ENCODE measurements at places on chromosomes 3 and 15. TPM values are rescaled to one million over a fixed set of nuclear protein-coding genes. Genes with fewer than 3 reads are reported as not detected.

DNA sequence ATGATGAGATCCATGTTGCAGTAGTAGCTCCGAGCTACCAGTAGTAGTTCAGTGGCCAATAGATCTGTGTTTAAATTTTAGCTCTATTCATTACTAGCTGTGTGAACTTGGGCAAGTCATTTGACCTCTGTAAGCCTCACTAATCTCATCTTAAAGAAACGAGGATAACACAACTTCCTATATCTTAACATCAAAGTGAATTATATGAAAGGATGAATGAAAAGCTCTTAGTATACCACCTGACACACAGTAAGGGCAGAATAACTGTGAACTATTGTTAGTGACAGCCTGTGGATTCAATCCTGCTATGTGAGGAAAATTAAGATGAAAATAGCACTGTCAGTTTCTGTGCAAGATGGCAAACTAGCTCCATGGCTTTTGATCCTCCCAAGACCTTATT, 114.5 kb upstream of the PHLDB2 start:
- H3K27me3 ChIP-seq, result no peaks in the 10 kb centered on the region
- no peak overlapping the region for H3K27ac ChIP-seq
- no peaks in the 10 kb centered on the region for H3K4me1 ChIP-seq
- DNase-seq, result no peak
- H3K36me3 ChIP-seq, result peaks cover 9% of the 10 kb centered on the region

- no peak for DNase-seq
- no peaks in the 10 kb centered on the region for H3K36me3 ChIP-seq
- no peak overlapping the region for H3K27ac ChIP-seq
- peaks cover 9% of the 10 kb centered on the region for H3K27me3 ChIP-seq
- no peaks in the 10 kb centered on the region for H3K4me1 ChIP-seq
Measured at GRCh38 chr15:68479406-68479805, 47.4 kb upstream of the ITGA11 start.

The ITGA11 gene
- total RNA-seq, result 3.6 TPM

The GOLGA6L7 gene
- total RNA-seq, result not detected

DNA sequence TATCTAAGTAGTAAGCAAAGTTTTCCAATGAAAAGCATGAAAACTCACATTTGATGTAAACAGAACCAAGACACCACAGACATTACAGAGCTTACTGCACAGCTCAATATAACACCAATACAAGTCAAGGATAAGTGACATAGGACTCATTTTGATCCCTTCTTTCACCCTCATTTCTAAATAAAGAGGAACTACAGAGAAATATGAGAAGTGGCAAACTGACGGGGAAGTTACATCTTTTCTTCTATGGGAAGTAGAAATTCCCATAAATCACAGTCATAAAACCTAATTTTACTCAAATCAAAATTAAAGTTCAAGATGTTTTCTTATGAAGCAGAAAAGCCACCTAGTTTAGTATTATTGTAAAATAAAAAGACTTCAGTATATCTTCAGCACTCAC, 3.8 kb downstream of the ATG3 start:
- peaks cover 29% of the 10 kb centered on the region for H3K36me3 ChIP-seq
- H3K27ac ChIP-seq, result no peak overlapping the region
- peaks cover 51% of the 10 kb centered on the region for H3K4me1 ChIP-seq
- H3K4me3 ChIP-seq, result no peak overlapping the region
- DNase-seq, result no peak

GRCh38 chr15:58124585-58124984, 13.6 kb upstream of the AQP9 start:
- H3K36me3 ChIP-seq, result no peaks in the 10 kb centered on the region
- no peak for DNase-seq
- H3K27me3 ChIP-seq, result peaks cover 11% of the 10 kb centered on the region
- H3K4me1 ChIP-seq, result no peaks in the 10 kb centered on the region
- H3K27ac ChIP-seq, result no peak overlapping the region

The LMAN1L gene
- total RNA-seq, result 0.11 TPM

GRCh38 chr3:8775181-8775580, 5.8 kb upstream of the OXTR start:
- no peaks in the 10 kb centered on the region for H3K4me1 ChIP-seq
- no peak overlapping the region for H3K4me3 ChIP-seq
- no peak for DNase-seq
- peaks cover 27% of the 10 kb centered on the region for H3K27me3 ChIP-seq

GRCh38 chr3:106628407-106628806, 748.8 kb upstream of the CCDC54 start:
- peaks cover 4% of the 10 kb centered on the region for H3K36me3 ChIP-seq
- no peak for DNase-seq
- no peak overlapping the region for H3K4me3 ChIP-seq
- H3K4me1 ChIP-seq, result no peaks in the 10 kb centered on the region
- H3K27ac ChIP-seq, result no peak overlapping the region

DNA sequence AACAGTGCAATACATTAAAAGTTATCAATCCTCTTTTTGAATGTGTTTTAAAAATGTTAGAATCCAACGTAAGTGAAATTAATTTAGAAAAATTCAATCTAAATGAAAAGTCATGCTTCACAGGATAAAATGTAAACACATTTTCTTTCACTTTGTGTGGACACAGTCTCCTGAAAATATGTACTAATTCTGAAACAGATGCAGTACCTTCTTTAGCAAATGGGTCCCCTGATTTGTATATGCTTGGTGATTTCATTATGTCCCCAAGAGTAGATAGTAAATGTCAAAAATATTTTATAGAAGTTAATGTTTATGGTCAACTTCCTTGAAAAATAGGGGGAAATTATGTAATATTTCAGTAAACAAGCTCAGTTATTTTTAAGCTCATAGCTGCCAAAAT, 28.9 kb downstream of the FOXP1 start:
- no peak overlapping the region for H3K27ac ChIP-seq
- H3K27me3 ChIP-seq, result no peaks in the 10 kb centered on the region
- H3K4me1 ChIP-seq, result peaks cover 3% of the 10 kb centered on the region
- peaks cover 3% of the 10 kb centered on the region for H3K36me3 ChIP-seq
- no peak for DNase-seq

DNA sequence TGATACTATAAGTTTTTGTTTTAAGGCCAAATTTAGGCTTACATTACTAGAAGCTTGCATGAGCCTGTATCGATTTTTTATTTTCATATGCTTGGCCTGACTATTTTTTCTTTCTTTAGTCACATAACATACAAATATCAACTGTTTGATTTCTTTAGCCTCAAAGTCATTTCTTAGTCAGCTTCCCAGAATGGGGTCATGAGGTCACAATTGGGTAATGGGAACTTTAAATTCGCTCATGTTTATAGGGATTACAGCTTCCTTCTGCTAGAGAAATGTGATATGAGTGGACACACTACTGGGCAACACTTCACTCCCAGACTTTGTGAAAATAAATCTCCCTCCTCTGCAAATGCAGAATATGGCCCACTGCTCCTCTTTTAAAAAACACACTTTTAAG, 9.1 kb upstream of the TIPARP start:
- H3K4me1 ChIP-seq, result peaks cover 46% of the 10 kb centered on the region
- DNase-seq, result no peak
- no peaks in the 10 kb centered on the region for H3K27me3 ChIP-seq
- H3K36me3 ChIP-seq, result no peaks in the 10 kb centered on the region

GRCh38 chr3:117433427-117433826, 723.8 kb downstream of the TUSC7 start:
- no peak for DNase-seq
- no peaks in the 10 kb centered on the region for H3K4me1 ChIP-seq
- no peaks in the 10 kb centered on the region for H3K36me3 ChIP-seq
- H3K4me3 ChIP-seq, result no peak overlapping the region
- H3K27ac ChIP-seq, result no peak overlapping the region

DNA sequence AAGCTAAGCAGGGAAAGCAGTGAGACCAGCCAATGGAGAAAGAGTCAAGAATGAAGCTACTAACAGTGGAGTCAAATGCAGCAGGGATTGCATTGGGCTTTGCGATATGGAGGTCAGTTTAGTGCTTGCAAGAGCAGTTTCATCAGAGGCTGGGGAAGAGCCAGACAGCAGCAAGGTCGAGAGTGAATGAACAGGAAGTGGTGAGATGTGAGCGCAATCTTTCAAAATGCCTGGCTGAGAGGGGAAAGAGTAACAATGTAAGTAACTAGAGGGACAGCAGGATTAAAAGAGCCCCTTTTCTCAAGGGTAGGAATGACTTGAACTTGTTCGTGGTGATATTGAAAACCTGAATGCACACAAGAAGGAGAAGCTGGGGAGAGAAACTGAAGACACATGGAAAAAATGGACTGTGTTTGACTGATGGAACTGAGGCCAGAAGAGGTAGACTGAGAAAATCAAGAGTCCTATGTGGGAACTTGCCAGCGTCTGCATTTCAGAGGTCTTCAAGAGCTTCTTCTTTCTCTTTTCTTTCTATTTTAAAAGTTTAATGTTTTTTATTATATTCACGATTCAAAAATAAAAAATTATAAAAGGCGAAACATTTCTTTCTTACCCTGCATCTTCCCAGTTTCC, 30.6 kb upstream of the GPR160 start:
- peaks cover 30% of the 10 kb centered on the region for H3K4me1 ChIP-seq
- peak; percentile 59 for DNase-seq
- peak overlapping the region; percentile 90 for H3K27ac ChIP-seq
- H3K27me3 ChIP-seq, result no peaks in the 10 kb centered on the region
- peak overlapping the region; percentile 52 for H3K4me3 ChIP-seq
- H3K36me3 ChIP-seq, result no peaks in the 10 kb centered on the region

DNA sequence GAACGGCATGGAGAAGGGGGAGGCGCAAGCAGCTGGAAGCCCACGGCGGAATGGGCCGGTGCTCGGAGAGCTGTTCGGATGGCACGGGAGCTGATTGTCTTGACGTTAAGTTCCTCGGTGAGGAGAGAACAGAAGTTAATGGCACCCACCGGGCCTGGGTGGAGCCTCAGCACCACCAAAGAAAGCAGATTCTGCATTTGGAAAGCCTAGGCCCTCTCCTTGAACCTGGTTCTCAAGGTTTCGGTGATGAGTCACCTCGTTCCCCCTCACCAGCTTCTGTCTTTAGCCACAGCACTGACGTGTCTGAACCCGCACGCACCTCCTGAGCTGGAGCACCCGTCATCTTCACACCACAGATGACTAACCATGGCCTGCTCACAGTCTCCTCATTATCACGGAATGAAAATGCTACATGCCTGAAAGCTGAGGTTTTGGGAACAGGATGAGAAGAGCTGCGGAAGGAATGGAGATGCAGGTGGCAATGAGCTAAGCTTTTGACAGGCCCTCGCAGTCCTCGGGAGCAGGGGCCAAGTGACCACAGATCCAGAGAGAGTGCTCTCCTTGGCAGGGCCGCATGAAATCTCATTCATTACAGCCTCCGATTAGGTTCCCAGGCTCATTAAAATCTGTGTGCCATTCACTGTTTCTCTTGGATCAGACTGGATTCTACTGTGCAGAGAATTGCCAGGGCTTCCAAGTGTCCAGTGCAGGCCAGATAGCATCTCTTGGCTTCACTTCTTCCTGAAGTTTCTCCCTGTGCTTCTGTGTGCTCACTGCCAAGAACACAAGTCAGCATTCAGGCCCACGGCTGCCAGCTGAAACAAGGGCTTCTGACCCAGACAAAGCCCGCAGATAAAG, 96.3 kb upstream of the DLG1 start:
- H3K4me1 ChIP-seq, result peaks cover 26% of the 10 kb centered on the region
- no peak overlapping the region for H3K4me3 ChIP-seq
- peak overlapping the region; percentile 75 for H3K27ac ChIP-seq
- peaks cover 7% of the 10 kb centered on the region for H3K27me3 ChIP-seq
- peak; percentile 84 for DNase-seq
- no peaks in the 10 kb centered on the region for H3K36me3 ChIP-seq

The MGLL gene
- total RNA-seq, result 3.1 TPM

DNA sequence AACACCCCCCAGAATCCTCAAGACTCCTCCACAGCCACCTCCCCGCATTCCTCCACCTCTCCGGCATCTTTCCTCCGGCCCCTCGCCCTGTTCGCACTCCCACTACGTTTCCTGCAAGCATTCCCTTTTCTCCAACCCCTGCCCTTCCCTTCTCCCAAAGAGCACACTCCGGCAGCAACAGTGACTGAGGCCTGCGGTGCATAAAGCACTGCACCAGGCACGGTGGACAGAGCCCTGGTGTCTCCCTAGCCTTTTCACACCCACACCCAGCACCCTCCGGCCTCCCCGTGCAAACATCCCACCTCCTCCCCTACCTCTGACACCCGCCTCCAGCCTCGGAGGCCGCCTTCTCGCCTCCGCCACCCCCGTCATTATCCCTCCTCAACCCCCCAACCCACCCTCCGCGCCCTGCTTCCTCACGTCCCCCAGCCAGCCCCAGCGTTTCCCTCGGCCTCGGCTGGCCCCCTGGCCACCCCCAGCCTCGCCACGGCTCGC, 577 bp downstream of the ZNF148 start:
- peak overlapping the region; percentile 81 for H3K27ac ChIP-seq
- H3K36me3 ChIP-seq, result peaks cover 21% of the 10 kb centered on the region
- peaks cover 33% of the 10 kb centered on the region for H3K4me1 ChIP-seq
- no peaks in the 10 kb centered on the region for H3K27me3 ChIP-seq
- DNase-seq, result peak; percentile 52
- H3K4me3 ChIP-seq, result peak overlapping the region; percentile 90

The CMTM6 gene
- total RNA-seq, result 49.8 TPM

GRCh38 chr15:60324706-60325438, 72.9 kb downstream of the ANXA2 start:
- no peak overlapping the region for H3K4me3 ChIP-seq
- no peak overlapping the region for H3K27ac ChIP-seq
- no peaks in the 10 kb centered on the region for H3K36me3 ChIP-seq

The ZBTB38 gene
- 21.2 TPM for total RNA-seq

- H3K27ac ChIP-seq, result no peak overlapping the region
- H3K4me3 ChIP-seq, result no peak overlapping the region
- DNase-seq, result no peak
- no peaks in the 10 kb centered on the region for H3K4me1 ChIP-seq
- no peaks in the 10 kb centered on the region for H3K27me3 ChIP-seq
Measured at GRCh38 chr15:64808785-64809453, 16.5 kb downstream of the PIF1 start.

GRCh38 chr15:71914092-71914491, 103.7 kb downstream of the NR2E3 start:
- no peaks in the 10 kb centered on the region for H3K4me1 ChIP-seq
- DNase-seq, result no peak
- H3K27me3 ChIP-seq, result no peaks in the 10 kb centered on the region
- no peak overlapping the region for H3K4me3 ChIP-seq
- H3K36me3 ChIP-seq, result peaks cover 10% of the 10 kb centered on the region

The REC114 gene
- total RNA-seq, result not detected

The MUSTN1 gene
- not detected for total RNA-seq

DNA sequence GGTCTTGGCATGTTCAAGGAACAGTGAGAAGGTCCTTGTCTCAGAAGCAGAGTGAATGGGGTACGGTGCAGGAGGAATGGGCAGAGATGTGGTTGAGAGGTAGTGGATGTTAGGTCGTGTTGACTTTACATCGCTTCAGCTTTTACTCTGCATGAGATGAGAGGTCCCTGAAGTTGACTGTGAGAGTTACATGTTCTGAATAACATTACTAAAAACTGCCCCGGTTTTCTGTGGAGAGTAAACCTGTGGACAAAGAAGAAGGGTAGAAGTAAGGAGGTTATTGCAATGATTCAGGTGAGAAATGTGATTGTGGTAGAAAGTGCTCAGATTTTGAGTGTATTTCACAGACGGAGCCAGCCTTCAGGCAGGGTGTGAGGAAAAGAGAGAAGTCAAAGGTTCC, 105.6 kb downstream of the ARNT2 start:
- peak overlapping the region; percentile 42 for H3K27ac ChIP-seq
- H3K4me1 ChIP-seq, result peaks cover 9% of the 10 kb centered on the region
- DNase-seq, result no peak

- DNase-seq, result no peak
- no peaks in the 10 kb centered on the region for H3K36me3 ChIP-seq
- H3K4me3 ChIP-seq, result no peak overlapping the region
- no peaks in the 10 kb centered on the region for H3K27me3 ChIP-seq
- H3K27ac ChIP-seq, result no peak overlapping the region
- H3K4me1 ChIP-seq, result peaks cover 1% of the 10 kb centered on the region
Measured at GRCh38 chr15:35514759-35515158, 31.2 kb downstream of the DPH6 start.

GRCh38 chr3:99506-99905, 97.1 kb upstream of the CHL1 start:
- no peak overlapping the region for H3K4me3 ChIP-seq
- no peaks in the 10 kb centered on the region for H3K4me1 ChIP-seq
- no peak for DNase-seq
- no peaks in the 10 kb centered on the region for H3K27me3 ChIP-seq
- H3K36me3 ChIP-seq, result no peaks in the 10 kb centered on the region

All from activated CD8-positive, alpha-beta T cell treated with anti-CD3 and anti-CD28 coated beads for 36 hours (primary cell).